ENCODE measurements at places on chromosomes 13 and 19. TPM values are rescaled to one million over a fixed set of nuclear protein-coding genes. Genes with fewer than 3 reads are reported as not detected.

Gene PTGER1
- total RNA-seq = 0.59 TPM

DNA sequence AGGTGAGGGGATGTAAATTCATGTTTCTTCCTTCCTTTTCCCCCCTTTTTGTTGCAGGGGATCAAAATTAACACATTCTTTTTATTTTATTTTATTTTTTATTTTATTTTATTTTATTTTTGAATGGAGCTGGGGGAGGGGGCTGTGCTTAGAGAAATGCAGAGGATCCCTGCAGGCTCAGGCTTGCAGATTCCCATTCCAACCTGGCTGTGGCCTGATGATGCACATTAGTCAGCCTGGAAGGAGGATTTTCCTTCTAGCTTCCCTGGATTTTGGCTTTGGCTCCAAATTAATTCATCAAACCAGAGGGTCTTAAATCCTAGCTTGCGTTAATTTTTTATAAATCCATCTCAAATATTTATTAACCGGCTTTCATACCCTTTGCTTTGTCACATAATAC lies 67.0 kb downstream of the FREM2 start:
- no peak for DNase-seq

Gene OR10H1
- total RNA-seq = not detected

Gene GPATCH1
- total RNA-seq = 4.7 TPM

Gene ZNF98
- not detected for total RNA-seq

GRCh38 chr19:35935911-35936737 lies at the start of gene LRFN3:
Gene LRFN3, plus strand, starts transcription at chr19:35936374. Its CDS starts 3,052 bp downstream, at chr19:35939426.
- DNase-seq = peak; percentile 76

Gene TLE6
- 4.6 TPM for total RNA-seq

- DNase-seq = peak; percentile 95
Observed at GRCh38 chr13:108215436-108215835, at the start of gene LIG4. Gene LIG4, minus strand, starts transcription at chr13:108215536. Its CDS starts 4,268 bp downstream, at chr13:108211268.

- DNase-seq = no peak
Observed at GRCh38 chr13:59261928-59262488, 901.7 kb downstream of the DIAPH3 start.

Gene PALM3
- total RNA-seq = 6.9 TPM

Gene ATP4A
- total RNA-seq = not detected

Gene NCR1
- 0.89 TPM for total RNA-seq

DNA sequence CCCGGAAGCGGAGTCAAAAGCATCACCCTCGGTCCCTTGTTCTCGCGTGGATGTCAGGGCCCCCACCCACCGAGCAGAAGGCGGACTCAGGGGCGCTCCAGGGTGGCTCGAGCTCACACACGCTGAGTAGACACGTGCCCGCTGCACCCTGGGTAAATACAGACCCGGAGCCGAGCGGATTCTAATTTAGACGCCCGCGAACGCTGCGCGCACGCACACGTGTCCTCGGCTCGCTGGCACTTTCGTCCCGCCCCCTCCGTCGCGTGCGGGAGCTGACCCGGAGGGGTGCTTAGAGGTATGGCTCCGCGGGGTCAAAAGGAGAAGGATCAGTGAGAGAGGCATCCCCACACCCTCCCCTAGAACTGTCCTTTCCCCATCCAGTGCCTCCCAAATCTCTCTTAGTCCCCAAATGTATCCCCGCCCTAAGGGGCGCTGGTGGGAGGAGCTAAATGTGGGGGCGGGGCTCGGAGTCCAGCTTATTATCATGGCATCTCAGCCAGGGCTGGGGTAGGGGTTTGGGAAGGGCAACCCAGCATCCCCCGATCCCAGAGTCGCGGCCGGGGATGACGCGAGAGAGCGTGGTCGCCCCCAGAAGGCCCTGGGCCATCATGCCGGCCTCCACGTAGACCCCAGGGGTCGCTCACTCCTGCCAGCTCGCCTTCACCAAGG lies 451 bp upstream of the ICAM5 start:
- peak; percentile 57 for DNase-seq

DNA sequence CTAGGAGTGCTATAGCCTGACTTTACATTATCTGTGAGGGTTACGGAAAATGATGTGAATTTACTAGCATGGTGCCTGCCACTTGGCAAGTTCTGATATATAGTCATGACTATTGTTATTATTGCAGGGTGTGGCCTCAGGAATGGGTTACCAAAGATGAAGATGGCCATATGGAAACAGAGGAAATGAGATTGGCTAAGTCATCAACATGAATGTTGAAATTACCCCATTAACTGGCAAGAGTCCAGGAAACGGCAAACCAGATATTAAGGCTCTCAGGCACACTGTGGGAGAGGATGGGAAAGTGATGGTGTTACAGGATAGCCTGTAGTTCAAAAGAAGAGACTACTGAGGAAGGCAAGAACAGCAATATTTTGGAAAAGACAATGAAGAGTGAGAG lies 183.3 kb downstream of the KCNRG start:
- DNase-seq = no peak

All from upper lobe of left lung (tissue), 6 donors.